ENCODE measurements at places on chromosomes 6 and 20.

GRCh38 chr6:40398810-40399477 is 188.2 kb downstream of the LRFN2 start:
- no peak for DNase-seq

DNA sequence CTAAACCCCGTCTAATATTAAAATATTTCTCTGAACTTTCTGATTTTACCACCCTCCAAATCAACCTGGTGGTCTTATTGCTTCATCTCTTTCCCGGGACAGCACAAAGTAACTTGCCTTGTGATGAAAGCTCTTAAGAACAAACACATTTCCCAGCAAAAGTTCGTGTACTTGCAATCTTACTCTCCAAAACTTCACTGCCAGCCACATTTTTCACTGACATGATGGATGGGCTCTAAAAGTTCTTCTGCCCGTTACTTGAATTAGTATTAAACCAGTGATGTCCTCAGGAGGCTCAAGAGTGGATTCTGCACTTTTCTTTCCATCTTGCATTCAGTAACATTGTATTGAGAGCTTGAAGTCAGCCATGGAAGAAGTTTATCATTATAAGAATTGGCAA is 731.6 kb upstream of the GJE1 start:
- no peak for DNase-seq

GRCh38 chr20:25165128-25165527 is 30.4 kb upstream of the ENTPD6 start:
- DNase-seq = no peak

- no peak for DNase-seq
Measured at GRCh38 chr20:43821795-43822194, 92.9 kb upstream of the TOX2 start.

GRCh38 chr6:109488001-109488400 is 5.0 kb upstream of the ZBTB24 start:
- no peak for DNase-seq

DNA sequence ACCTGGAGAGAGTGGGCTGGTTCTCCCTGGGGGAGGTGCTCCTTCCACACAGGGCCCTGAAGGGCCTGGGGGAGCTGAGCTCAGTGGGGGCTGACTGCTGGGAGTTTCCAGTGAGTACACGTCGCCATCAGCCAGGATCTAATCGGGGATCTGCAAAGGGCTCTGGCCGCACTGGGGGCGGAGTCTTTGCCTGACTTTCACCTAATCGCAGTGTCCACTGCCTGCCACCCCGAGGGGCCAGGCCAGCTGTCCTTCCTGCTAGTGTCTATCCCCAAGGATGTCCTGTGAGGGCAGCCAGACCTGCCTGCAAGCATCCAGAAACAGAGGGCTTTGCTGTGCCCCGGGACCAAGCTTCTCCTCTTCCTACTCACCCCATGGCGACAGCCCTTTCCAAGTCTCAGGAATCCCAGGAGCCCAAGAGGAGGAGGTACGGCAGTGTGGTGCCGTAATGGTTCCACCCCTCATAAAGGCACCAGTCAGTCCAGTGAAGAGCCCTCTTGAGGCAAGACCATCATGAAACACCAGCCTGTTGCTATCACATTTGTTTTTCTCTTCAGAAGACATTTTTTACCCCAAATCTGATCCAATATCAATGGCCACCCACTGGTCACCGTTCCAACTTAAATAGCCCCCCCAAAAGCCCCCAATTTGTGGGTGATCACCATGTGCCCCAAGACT is 243.1 kb upstream of the ECI2 start:
- DNase-seq = no peak

DNA sequence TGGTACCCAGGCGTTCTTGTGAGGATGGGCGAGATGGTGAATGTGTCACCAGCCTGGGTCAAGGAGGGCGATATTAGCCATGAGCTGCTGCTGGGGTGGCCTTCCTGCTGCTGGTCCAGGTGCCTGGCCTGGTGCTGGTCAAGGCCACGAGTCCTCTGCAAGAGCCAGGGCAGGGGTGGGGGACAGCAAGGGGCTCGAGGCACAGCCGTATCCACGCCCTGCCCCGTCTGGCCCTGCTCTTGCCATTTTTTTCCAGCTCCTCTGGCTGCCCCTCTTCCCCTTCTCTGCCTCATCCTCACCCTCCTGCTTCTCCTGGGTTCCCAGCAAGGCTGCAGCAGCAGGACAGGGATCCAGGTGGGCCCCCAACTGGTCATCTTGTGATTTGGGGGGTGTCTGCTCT is 51.2 kb downstream of the CDH4 start:
- DNase-seq = no peak

DNA sequence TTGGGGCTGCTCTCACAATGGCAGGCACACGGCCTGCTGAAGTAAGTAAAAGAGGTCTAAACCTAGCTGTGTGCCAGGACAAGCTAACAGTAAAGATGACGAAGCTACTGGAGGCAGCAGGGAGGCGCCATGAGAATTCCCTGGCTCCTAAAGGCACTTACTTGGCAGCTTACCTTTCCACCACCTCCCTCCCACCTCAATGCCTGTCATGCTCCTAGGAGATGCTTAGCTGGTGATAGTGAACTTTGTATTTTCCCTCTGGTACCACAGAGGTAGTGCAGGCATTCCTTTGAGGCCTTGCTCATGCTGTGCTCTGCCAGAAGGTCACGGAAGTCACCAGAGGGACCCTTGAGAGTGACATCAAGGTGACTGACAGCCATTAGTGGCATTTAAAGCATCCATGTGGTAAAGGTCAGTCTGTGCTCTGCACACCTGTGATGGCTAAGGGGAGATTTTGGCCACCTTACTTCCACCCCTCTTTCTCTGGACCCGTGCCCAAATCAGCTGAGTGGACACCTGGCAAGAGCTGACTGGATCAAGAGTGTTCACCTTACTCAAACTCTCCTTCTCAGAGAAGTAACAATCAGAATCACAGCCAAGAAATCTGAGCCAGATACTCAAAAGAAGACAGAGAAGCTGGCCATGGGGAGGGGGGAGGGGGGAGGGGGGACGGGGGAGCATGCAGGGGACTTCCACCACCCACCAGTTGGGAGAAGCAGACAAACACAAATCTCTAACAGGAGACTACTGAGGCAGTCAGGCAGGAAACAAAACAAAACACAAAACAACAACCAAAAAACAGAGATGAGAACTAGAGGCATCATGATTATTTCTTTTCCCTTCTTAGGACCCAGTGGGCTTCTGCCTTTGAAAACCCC is 2.9 kb downstream of the FKBP1A start:
- no peak for DNase-seq

DNA sequence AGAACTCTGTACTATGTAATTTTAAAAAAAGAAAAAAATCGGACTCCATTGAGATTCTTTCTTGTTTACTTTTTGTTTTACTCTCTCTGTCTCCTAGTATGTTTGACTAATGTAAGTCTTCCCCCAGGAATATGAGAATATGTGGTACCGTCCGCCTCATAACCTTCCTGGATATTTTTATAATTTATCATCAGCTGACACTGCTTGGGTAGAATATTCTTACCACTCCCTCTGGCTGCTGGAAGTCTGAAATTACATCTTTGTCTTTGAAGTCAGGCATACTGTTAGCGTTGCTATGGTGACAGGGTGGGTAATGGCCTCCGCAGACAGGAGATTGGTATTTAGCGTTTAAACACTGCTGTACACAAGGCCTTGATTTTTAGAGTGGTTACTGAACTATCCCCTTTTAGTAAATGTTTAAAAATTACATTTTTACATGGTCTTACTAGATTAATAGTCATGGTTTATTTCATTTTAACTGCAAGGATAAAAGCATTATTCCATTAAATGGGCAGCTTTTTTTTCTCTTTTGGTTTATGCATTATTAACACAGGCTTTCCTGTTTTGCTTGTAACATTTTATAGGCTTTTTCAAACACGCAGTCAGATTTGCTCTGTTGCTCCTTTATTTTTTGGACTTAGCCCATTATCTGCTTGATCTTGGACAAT is 176.4 kb downstream of the ARID1B start:
- no peak for DNase-seq

- no peak for DNase-seq
Measured at GRCh38 chr6:135854799-135855198, 3.3 kb downstream of the PDE7B start.

GRCh38 chr6:135008072-135008940 is 46.3 kb downstream of the HBS1L start:
- no peak for DNase-seq

DNA sequence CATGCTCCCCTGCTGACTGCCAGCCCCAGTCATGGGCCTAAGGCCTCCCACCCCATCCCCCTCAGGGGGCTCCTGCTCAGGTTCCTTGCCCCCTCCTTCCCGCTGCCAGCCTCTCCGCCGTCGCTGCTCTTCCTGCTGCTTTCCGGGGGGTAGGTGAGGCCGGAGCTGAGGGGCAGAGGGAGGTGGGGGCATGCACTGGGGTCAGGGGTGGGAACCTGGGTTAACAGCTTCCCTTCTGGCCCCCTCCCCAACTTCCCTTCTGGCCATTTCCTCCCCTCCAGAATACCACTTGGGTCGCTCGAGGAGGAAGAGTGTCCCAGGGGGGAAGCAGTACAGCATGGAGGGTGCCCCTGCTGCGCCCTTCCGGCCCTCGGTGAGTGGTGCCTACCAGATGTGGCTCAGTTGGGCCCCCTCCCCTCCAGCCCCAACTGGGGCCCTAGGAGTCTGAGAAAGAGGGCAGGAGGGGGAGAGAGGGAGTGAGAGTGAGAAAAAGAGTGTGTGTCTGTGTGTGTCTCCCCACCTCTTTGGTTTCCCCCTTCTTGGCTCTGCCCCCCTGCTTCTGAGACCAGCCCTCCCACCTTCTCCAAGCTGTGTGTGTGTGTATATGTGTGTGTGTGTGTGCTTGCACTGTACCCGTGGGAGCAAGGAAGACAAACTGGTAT is 12.1 kb downstream of the SYNGAP1 start:
- DNase-seq = no peak

DNA sequence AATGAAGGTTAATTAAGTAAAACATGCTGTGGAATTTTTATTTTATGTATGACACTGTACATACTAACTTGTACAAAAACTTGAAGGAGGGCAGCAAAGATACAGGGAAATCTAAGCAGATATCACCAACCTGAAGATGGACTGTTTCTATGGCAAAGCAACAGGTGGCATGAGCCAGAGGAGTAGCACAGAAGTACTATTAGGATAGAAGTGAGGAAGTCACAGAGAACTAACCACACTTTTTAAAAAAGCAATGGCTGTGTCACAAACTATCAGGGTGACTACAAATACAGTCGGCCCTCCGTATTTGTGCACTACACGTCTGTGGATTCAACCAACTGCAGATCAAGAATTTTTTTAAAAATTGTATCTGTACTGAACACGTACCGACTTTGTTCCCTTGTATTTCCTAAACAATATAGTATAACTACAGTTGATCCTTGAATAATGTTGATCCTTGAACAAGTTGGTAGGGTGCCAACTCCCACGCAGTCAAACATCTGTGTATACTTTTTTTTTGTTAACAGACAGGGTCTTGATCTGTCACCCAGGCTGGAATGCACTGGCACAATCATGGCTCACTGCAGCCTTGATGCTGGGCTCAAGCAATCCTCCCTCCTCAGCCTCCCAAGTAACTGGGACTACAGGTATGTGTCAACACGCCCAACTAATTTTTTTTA is 61.0 kb downstream of the NUDT3 start:
- no peak for DNase-seq

DNA sequence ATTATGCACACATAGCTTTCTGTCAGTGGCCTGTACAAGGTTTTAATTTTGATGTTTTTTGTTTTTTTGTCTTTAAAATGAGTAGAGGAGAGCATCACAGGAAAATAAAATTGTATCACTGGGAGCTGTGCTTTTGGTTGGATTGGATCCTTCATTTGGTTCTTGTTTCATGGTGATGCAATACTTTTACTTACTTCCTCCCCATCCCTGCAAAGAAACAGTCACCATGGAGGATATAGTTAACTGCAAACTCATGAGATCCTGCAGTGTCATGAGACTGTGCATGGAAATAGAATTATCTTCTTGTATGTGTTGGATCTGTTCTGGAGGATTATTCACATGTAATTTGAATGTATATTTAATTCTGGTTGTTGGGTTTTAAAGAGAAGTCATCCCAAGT is 122.3 kb downstream of the JARID2 start:
- DNase-seq = no peak

DNA sequence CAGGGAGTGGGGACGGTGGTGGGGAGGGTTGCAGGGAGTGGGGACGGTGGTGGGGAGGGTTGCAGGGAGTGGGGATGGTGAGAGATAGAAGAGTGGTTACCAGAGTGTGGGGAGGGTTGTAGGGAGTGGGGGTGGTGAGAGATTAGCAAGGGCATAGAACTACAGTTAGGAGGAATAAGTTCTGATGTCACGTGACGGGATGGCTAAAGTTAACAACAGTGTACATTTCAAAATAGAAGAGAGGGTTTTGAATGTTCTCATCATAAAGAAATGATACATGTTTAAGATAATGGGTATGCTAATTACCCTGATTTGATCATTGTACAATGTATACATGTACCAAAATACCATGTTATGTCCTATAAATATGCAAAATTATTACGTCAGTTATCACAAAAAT is 57.6 kb upstream of the FRMD1 start:
- no peak for DNase-seq

DNA sequence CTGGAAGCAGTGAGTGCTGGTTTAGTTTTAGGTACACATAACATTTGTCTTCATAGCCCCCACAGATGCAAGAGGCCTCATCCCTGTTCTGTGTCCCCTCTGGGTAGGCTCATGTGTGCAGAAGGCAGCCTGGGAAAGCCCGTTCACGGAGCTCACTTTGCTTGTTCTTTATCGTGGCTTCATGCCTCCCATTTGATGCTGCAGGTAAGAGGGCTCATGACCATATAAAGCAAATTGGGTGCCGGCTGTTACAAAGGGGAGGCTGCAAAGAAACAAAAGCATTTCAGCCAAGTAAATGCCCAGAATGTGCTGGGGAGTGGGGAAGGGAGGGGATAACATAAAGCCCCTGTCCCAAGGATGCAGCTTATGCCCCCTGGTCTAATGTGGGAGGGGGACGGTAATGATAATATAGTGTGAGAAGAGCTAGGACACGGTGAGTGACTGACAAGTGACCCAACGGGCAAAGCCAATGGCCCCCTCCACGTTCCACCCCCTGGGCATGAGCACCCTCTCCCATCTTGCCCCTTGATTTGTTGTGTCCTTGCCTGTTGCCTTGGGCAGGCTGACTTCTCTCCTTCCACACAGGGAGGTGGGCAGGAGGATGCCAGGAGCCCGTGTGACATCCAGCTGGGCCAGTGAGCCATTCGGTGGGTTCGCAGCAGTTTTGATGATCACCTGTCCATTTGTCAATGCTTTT is 138.0 kb downstream of the FOXO3 start:
- no peak for DNase-seq

- DNase-seq = no peak
Measured at GRCh38 chr6:16236631-16237199, 1.7 kb upstream of the GMPR start.

- DNase-seq = no peak
Measured at GRCh38 chr20:48411245-48411644, 416.6 kb downstream of the PREX1 start.

- DNase-seq = no peak
Measured at GRCh38 chr6:111184827-111185532, 97.7 kb downstream of the SLC16A10 start.

DNA sequence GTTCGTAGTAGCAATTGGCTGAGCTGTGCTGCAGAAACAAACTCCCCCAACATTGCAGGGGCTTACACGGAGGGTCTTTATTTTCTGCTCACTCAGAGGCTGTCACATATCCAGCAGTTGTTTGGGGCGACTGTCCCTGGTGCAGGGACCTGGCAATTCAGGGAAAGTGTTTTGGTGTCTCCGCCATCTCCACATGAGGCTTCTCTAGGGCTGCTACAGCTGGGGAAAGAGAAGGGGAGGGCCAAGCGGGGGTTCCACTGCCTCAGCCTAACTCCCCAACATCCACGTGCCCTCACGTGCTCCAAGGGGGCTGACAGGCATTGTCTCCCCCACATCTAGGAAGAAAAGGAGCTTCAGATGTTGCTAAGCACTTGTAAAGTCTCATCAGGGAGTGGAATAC is 61.3 kb upstream of the NXT1 start:
- DNase-seq = no peak
